ENCODE measurements at places on chromosomes 3 and 15. TPM values are rescaled to one million over a fixed set of nuclear protein-coding genes. Genes with fewer than 3 reads are reported as not detected.

DNA sequence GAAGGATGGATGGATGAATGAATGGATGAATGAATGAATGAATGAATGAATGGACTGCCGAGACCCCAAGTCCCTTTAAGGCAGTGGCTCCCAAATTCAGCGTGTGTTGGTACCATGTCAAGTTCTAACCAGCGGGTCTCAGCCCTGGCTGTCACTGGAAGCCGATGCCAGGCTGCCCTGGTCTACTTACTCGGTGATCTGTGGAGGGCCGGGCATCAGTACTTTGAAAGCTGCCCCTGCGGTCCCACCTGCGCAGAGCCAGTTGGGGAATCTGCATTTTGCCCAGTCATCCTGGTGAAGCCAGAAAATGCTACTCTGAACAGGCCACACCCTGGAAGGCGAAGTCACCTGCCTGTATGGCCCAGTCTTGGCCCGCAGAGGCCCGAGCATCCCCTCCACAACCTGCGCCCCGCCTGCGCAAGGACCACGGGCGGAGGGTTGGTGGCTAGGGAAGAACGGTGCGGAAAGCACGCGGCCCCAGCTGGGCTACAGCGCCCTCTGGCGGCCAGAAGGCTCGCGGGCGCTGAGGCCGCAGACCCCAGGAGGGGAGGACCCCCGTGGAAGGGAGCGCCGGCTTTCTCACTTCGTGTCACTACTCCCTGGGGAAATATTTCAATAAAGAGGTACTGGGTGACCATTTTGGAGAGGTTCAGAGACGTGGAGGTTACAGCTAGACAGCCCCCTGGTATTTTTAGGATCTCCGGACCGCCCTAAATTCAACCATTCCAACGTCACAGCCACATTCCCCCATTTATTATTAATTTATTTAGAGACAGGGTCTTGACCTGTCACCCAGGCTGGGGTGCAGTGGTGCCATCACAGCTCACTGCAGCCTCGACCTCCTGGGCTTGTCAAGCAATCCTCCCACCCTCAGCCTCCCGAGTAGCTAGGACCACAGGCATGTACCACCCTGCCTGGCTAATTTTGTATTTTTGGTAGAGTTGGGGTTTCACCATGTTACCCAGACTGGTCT, 34.9 kb downstream of the PRKCD start:
- peak; percentile 91 for DNase-seq

Gene STAC
- 0.59 TPM for total RNA-seq

DNA sequence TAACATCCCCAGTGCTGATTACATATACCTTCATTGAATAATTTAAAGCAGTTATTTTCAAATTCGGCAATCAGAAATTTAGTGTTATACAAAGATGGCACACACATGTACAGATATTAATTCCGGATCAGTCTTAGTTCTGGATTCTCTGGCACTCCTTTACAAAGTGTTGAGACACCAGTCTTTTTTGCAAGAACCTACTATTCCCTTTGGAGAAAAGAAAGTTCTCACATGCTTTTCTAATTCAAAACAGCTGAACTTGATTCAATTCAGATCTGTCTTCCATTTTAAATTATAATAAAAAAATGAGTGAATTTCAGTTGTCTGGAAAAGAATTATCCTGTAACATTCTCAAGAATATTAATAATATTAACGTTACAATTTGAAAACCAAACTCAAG, 20.4 kb downstream of the CCDC191 start:
- DNase-seq: no peak

Gene C3orf20
- not detected for total RNA-seq

Gene GPR87
- not detected for total RNA-seq

GRCh38 chr3:63130625-63131024, 147.5 kb upstream of the SYNPR start:
- DNase-seq: no peak

GRCh38 chr3:137099364-137100219, 141.8 kb downstream of the IL20RB start:
- DNase-seq: no peak
